ENCODE measurements at places on chromosomes 2 and 18. TPM values are rescaled to one million over a fixed set of nuclear protein-coding genes. Genes with fewer than 3 reads are reported as not detected.

DNA sequence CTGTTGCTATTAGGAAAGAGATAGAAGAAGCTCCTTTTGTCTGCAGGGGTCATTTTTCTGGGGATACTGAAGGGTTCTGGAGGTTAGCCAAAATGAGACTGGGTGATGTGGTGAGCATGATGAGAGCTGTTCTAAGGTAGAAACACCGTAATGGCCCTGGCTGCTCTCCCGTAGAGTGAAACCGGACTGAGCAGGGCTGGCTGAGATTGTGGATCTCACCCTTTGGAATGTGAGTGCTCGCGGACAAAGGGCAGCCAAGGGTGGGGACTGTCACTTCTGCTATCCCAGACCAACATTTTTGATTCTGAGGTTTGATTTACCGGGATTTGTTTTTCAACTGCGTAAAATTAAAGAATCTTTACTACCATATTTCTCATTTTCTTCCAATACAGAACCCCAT, 36.2 kb downstream of the TNFRSF11A start:
- no peak for DNase-seq

DNA sequence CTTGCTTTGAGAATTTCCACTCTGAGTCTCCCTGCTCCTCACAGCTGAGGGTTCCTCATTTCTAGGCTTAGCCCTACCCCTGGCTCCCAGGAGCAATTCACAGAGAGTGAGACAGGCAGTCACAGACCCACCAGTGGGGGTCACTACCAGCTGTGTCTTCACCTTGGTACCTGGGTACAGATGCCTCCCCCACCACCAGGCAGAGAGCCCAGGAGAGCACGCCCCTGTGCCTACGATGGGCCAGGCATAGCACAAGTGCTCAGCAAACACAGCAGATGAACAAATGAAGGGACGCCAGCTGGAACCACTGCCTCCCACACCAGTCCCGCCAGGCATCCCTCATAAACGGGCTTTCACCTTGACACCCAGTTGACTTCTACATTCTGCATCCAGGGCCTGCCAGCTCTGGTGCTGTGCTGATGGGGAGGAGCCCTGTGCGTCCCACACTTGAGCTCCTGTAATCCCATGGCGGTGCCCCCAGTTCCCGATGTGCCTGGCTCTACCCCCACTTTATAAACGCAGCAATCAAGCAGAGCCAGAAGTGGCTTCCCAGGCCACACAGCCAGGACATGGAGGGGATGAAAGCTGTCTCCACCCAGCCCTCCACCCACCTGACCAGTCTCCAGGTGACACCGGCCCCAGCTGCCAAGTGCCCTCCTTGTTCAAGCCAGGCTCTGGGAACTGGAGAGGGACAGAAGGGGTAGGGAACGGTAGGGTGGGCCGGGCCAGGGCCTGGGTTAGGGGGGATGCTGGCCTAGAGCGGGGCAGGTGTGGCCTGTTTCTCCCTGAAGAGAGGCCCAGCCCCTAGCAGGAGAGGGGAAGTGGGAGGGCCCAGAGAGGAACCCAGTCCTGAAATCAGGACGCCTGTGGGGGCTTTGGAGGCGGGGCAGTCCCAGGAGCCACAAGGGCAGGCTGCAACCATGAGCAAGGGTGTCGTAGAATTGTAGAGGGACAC, 42.5 kb downstream of the SCTR start:
- no peak for DNase-seq

DNA sequence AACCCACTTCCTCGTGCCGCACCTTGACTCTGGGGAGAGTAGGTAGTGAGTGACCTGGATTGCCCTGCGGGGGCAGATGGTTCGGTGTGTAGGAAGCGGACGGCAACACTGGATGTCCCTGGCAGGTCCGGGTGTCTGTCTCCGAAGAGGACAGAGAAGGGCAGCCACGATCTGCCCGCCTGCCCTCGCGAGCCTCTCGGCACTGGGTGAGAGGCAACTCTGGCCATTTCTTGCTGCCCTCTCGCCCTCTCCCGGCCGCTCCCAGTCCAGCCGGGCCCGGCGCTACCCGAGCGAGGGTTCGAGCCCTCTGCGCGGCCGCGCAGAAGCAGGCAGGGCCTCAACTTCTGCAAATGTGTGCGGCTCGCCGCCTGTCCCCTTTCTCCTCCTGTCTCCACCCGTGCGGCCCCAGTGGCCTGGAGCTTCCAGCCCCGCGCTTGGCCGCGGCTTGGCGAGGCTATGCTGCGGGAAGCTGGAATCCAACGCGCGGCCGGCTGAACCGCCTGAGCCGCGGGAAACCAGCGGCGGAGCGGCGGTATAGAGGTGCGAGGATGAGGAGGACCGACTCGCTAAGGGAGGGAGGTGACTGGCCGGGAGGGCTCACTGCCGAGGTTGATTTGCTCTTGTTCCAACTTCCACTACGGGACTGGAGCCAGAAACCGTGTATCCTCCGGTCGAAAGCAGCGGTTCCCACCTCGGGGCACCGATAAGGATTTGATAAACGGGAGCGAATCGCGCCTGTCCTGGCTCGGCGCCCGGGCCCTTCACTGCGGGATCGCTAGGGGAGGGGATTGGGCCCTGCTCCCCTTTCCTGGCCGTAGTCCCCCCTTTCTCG, 1.5 kb downstream of the EPAS1 start:
- no peak for DNase-seq

DNA sequence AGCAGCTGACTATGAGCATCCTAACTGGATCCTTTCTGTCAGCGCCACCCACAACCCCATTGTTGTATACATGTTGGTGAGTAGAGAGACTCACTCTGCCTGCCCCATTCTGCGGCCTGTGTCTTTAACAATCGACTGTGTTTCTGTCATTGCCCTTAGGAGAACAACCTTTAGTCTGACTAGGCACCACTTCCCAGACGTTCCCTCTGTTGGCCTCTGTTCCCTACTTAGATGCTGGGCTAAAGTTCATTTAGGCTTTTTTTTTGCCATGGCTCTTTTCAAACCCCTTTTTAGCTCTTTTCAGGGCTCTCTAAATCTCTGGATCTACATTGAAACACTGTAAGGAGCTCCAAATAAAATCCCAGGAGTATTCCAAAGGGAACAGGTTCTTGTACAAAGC, 20.5 kb upstream of the ACAA2 start:
- DNase-seq, result no peak

GRCh38 chr2:109144721-109145120, 15.7 kb downstream of the SH3RF3 start:
- no peak for DNase-seq

- no peak for DNase-seq
Observed at GRCh38 chr18:74069178-74070050, 78.2 kb downstream of the FBXO15 start.

DNA sequence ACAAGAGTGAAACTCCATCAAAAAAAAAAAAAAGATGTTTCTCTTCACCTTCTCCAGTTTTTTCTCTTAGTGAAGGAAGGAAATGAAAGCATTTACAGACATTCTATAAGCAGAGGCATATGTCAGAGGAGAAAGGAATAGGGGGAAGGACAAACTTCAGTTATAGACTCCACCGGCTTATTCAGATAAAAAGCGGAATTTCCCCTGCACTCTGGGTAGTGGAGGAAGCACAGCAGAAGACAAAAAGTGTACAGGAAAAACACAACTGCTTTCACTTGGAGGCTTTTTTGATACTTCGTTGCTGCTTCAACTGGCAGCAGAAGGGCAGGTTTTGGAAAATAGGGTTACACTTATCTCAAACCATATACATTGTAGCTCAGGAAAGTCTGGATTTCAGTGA, 3.2 kb upstream of the MGAT4A start:
- no peak for DNase-seq

DNA sequence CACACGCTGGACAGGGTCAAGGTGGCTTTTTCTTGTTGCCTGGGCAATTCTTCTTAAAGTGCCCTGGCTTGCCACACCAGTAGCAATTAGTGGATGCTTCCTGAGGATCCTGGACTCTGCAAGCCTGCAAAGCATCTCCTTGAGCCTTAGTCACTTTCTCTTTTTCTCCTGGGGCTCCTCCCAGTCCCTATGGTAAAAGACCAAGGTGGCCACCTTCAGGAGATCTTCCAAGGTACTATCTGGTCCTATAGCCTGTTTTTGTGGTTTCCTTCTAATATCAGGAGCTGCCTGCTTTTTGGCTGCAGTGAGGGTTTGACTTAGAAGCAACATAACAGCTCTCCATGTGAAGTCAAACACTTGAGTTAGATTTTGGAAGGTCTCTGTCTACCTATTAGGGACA, 33.3 kb upstream of the GMCL1 start:
- no peak for DNase-seq

GRCh38 chr2:71816815-71817214, 330.8 kb downstream of the CYP26B1 start:
- no peak for DNase-seq

- DNase-seq, result no peak
Observed at GRCh38 chr18:13267431-13267873, 48.9 kb downstream of the LDLRAD4 start.

GRCh38 chr2:139201516-139201915, 421.3 kb upstream of the NXPH2 start:
- DNase-seq, result no peak

DNA sequence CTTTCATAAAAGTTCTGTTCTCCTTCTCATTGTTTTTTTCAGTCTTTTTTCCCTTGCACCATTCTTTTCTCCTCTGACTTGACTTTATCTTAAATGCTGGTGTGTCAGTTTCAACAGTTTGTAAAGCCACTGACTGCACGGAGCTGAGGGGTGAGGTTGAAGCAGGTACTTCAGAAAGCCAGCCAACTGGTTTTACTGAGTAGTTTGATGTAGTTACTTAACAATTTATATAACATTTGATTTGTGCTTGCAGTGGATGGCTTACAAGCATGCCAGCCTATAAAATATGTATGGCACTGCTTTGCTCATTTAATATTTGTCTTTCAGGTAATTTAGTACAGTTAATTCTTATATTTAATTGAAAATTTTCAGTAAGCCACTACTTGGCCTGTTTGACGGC, 55.4 kb downstream of the FAM171B start:
- no peak for DNase-seq

DNA sequence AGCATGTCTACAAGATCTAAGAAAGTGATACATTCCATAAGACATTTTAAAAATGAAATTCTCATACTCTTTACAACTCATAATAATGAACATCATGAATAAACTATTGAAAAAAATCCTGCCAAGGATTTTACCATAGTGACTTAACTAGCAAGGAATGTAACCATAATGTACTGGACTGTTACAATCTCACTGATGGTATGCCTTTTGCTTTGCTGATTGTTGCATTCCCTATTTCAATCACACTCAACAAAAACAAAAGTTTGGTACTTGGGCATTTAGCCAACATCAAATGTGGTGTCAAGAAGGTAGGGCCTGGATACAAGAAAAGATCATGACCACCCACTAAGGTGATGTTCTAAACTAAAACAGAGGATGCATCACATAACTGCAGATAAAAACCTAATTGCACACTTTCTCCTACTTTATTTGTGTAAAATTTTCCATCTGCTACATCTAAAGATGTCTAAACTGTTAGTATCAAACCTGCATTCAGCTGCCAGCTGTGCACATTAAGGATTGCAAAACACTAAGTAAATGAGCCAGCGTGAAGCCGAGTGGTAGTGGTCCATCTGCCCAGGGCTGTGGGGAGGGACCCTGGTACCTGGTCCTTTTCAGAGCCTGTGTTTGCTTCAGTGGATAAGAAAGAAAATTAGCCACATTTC, 564.4 kb downstream of the ZEB2 start:
- DNase-seq, result no peak

- no peak for DNase-seq
Observed at GRCh38 chr2:188577231-188577630, 285.6 kb downstream of the GULP1 start.

DNA sequence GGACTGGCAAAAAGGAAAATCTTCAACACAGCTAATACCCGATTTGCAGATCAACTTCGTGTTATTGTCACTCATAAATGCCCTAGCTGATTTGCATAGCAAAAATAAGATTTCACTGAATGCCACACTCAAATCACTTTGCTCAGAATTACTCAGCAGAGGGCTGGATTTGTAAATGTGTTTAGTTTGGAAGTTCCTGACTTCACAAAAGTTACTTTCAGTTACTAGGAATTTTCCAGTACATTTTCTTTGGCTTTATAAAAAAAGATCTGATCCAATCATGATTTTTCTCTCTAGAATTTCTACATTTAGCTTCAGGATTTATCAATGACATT, 433.3 kb upstream of the ID2 start:
- DNase-seq, result no peak

- no peak for DNase-seq
Observed at GRCh38 chr18:2027016-2027415, 544.3 kb downstream of the METTL4 start.

- no peak for DNase-seq
Observed at GRCh38 chr18:64589000-64589399, 440.1 kb upstream of the LINC00305 start.

GRCh38 chr18:2302628-2303516, 268.4 kb downstream of the METTL4 start:
- no peak for DNase-seq

GRCh38 chr2:10383960-10384734, 64.0 kb downstream of the ODC1 start:
- DNase-seq, result no peak

DNA sequence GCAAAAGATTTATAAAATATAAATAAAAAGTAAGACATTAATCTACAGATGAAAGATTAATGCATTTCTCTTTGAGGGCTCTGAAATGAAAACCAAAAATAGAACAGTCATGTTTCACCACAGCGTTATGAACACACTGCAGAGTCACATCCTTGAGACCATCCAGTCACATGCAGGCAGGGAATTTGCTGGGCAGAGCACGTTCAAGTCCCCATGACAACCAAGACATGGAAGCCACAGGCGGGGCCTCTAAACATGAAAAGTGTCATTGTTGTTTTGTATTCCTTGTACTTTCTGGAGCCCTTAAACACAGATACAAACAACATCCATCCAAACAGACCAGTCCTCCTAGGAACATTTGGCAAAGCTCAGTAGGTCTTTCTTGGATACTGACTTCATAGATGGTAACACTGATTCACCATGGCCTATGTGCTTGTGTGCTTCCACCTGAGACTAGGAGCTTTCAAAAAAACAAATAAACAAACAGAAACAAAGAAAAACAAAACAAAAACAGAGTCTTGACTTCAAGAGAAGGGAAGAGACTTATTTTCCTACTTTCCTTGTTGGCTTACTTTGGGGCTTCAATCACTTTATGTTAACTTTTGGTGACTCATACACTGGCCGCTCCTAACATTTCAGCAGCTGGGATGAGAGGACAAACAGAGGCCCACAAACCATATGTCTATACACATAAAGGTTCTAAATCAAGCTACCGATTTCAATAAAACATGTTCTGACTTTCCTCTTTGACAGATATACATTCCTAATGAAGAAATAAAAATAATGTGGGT, 99.5 kb upstream of the CCDC85A start:
- DNase-seq, result no peak

GRCh38 chr18:58529714-58530354, 99.1 kb downstream of the ALPK2 start:
- no peak for DNase-seq

CD28 gene
- total RNA-seq, result 0.23 TPM

Measured in GM12878 (cell line).